Right renal pelvis (tissue), 4 donors: ENCODE measurements at places on chromosomes 16 and 17. TPM values are rescaled to one million over a fixed set of nuclear protein-coding genes. Genes with fewer than 3 reads are reported as not detected.
A peak's percentile ranks its signal among the peaks of the same experiment; 100 is the strongest.

The CACNG3 gene
- not detected for polyA plus RNA-seq

- no peak for DNase-seq
Observed at GRCh38 chr17:57868007-57868909, 18.4 kb upstream of the MRPS23 start.

DNA sequence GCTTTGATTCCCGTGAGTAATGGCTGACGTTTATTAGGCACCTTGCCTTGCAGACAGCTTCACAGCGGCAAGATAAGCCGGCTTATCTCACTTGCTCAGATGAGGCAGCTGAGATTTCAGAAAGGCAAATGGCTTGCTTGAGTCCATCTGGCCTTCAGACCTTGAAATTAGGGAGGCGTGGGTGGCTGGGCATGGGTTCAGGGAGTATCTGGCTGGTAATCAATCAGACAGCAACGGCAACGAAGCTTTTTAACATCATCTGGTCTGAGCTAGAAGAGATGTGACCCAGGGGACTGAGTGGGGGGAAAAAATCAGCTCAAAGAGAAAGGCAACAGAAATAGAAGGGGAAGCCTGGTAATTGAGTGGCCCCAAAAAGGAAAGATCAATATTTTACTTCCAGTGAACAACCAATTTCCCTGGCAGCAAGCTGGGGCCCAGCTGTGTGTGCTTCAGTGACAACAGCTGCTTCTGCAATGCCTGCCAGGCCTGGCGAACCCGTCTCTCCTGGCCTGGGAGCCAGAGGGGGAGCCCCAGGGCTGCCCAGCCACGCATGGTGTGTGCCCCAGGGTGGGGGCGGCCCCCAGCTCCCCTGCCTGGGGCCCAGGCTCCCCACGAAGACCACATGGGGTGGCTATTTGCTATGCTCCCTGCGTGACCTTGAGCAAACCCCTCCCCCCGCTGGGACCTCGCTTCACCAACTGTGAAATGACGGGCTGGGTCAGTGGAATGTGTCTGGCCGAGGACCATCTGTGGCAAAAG is 34.0 kb downstream of the RAB11FIP4 start:
- no peak for DNase-seq

The KREMEN2 gene
- polyA plus RNA-seq = 1.3 TPM

- no peak for DNase-seq
Observed at GRCh38 chr16:84950906-84951305, 60.4 kb downstream of the ZDHHC7 start.

GRCh38 chr16:17831330-17831729 is 360.6 kb upstream of the XYLT1 start:
- DNase-seq = no peak

- no peak for DNase-seq
Observed at GRCh38 chr16:57646388-57647039, 18.1 kb downstream of the ADGRG1 start.

DNA sequence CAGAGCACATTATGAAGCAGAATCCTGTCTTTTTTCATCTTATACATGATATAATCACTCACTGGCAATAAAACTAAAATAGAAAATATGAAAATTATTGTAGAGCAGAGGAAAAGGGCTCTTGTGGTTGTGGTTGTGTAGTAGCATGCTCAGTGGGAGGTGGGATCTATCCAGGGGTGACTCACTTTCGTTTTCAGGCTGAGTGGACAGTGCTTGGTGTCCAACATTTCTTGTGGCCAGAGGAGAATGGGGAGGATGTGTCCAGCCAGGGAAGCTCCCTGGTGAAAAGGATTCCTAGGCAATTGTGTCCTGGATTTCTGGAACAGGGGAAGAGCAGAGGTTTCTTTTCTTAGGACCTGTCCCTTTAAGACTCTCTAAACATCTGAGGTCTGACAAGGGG is 31.9 kb upstream of the CPHXL start:
- DNase-seq = no peak

GRCh38 chr16:3819746-3820724 is 60.5 kb downstream of the CREBBP start:
- DNase-seq = peak; percentile 41

GRCh38 chr16:12781777-12782176 is 21.9 kb downstream of the CPPED1 start:
- DNase-seq = no peak

The PYY gene
- polyA plus RNA-seq = 0.39 TPM

DNA sequence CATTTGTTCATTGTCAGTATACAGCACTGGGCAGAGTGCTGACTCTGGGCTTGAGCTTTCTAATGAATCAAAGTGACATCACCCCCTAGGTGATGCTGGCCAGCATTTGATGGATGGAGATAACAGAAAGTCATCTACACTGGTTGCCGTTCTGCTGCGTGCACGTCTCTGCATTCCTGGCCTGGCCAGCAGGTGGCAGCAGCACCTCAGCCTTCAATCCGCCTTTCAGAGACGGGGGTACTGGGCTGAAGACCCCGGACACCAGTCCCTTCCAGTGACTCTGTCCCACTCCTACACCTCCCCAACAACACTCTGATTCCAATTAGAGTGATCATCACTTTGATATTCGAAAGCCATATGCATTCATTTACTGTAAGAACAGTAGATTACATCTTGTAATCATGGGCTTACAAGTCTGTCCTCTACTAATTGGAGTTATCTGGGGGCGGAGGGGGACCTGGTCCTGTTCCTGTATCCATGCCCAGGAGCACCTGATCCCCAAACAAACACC is 6.0 kb downstream of the CPSF4L start:
- no peak for DNase-seq

- no peak for DNase-seq
Observed at GRCh38 chr17:72618001-72618509, 474.4 kb downstream of the SLC39A11 start.

The KIF2B gene
- not detected for polyA plus RNA-seq

The OTOA gene
- polyA plus RNA-seq = not detected

The MPV17L gene
- polyA plus RNA-seq = 8.7 TPM

The KCNJ18 gene
- not detected for polyA plus RNA-seq

DNA sequence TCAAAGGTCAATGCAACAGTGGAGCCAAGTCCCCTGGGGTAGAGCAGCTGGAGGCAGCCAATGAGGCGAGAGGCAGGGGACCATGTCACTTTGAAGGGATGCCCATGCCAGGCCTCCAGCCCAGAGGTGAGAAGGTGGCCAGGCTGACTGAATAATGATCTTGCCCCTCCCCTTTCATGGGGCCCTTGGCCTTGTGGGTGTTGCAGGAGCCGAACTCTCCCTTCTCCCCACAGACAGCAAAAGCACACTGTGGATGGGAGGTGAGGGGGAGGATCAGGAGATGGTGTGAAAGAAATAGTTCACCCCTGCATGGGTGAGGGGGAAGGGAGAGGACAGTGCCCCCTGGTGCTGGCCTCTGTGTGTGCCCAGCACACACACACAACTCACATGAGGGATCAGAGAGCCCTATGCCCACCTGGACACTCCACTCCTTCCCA is 15.8 kb upstream of the TBX21 start:
- no peak for DNase-seq

DNA sequence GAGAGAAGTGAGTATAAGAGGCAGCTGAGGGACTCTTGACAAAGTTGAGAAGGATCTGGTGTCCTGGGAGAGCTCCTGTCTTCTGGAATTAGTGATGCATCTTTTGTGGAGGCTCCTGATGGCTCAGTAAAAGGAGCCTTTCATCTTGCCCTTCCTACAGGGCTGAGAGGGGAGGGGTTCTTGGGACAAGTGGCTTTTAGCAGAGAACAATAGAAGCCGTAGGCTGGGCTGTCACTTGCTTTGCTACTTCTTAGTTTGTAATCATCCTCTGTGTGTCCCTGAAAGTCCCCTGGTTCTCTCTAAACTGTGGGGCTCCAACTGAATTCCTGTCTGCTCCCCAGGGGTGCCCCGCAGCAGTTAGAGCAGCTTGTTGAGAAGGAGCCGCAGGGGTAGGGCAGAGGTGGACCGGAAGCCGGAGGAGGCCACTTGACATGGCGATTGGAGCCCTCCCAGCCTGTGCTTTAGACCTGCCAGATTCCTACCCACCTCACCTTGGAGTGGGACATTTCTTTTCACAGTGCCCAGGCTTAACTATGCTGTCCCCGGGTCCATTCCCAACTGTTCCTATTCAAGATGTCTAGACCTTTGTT is 85.1 kb downstream of the PRKCA start:
- no peak for DNase-seq

DNA sequence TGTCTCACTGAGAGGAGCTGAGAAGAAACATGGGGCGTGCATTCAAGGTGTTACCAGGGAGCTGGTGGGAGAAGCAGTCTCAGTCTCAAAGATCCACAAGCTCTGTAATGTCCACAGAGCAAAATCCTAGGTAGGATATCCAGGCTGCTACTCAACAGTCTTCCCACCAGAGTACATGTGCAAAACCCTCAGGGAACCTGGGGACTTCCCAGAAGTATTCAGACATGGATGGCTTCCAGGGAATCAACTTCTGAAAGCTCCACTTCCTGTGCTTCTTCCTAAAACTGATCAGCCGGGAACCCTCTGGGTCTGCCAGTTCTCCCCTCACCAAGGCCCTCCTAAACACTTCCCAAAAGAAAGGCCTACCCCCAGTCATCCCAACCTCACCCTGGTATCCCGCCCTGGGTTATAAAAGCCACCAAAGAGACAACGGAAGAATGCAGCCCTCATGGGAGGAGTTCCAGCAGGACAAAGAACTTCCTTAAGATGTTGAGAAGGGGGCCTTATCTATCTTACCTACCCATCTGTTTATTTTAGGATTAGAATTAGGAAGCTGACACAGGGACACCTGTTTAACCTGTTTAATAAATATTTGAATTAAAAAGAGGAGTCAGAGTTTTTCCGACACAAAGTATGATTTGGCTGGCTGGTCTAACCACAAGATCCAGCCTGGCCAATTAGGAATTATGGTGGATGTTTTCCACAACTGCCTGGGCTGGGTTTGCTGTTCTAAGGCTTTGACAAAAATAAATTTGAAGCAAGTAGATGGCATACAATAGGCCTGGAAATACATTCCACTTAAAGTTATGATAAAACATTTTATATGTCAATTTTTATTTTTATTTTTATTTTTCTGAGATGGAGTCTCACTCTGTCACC is 37.0 kb downstream of the CUEDC1 start:
- DNase-seq = no peak

DNA sequence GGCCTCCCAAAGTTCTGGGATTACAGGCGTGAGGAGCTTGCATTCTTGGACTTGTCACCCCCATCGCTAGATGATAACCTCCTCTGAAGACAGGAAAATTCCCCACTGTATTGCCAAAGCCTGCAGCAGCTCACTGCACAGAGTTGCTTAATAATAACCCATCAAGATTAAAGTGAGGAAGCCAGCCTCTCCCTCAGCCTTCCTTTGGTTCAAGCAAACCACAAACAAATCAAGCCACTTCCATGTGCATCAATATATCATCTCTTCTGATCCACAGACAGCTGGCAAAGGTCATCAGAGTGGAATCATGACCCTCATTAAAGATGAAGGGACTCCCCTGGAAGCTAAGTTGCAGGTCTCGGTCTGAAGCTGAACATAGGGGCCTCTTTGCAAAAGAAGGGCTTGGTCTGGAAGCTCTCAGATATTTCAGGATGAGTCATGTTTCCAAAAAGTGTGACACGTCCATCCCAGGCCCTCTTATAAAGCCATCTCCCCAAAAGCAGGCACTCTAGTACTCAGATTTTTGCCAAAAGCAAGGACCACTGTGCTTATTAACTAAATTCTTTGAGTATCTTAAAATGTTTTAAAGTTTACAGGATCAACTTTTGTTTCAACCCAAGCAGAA is 4.8 kb downstream of the EMP2 start:
- DNase-seq = no peak

DNA sequence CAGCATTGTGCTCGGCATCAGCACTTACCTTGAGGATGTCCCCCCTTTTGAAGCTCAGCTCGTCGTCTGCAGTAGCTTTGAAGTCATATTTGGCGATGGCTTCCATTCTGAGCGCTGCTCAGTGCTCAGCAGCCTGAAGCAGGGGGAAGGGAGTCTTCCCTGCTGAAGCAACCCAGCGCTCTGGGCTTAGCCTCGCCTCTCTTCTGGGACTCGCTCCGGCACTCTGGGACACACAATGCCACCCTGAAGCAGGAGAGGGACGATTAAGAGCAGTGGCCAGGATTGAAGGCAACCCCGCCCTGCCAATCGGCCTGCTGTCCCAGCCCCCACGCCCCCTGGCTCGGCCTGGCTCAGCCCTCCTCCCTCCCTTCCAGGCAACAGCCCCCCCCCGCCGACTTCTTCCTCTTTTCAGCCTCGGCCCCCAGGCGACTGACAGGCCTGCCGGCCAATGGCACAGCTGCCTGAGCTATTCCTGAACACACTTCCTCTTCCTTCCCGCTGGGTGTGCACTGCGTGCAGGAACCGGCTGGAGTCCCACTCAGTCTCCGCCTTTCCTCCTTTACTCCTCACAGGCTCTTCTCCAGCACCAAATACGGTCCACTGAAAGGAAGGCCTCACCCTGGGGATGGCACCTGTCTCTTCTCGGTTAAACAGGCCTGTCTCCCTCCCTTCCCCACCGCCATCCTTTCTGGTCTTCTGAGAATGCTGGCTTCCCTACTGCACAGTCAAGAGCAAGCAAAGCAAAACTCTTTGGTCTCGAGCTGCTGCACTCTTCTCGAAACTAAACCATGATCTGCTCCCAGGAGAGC is 11.8 kb downstream of the GRB2 start:
- DNase-seq = peak; percentile 98

GRCh38 chr17:48626245-48627117 is at the start of gene HOXB9:
Gene HOXB9, minus strand, starts transcription at chr17:48626358. Its CDS starts 89 bp downstream, at chr17:48626269.
- DNase-seq = no peak

DNA sequence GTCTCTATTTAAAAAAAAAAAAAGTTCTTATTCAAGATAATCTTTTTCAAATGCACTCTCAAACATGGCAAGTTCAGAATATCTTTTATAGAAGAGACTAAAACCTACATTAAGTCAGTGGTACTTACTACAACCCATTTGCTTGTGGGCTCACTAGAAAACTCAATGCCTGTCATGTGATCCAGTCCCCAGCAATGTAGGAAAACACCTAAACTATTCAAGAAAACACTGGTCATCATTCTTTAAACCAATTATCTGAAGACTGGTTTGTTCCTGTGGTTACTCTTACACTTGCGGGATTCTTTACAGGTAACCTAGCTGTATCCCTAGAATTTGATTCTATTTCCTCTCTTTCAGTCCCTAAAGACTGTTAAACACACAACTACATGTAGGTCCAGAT is 19.6 kb downstream of the MED13 start:
- DNase-seq = no peak

- no peak for DNase-seq
Observed at GRCh38 chr17:7260651-7261378, 1.5 kb downstream of the CLDN7 start.

The SGCA gene
- 1.1 TPM for polyA plus RNA-seq

DNA sequence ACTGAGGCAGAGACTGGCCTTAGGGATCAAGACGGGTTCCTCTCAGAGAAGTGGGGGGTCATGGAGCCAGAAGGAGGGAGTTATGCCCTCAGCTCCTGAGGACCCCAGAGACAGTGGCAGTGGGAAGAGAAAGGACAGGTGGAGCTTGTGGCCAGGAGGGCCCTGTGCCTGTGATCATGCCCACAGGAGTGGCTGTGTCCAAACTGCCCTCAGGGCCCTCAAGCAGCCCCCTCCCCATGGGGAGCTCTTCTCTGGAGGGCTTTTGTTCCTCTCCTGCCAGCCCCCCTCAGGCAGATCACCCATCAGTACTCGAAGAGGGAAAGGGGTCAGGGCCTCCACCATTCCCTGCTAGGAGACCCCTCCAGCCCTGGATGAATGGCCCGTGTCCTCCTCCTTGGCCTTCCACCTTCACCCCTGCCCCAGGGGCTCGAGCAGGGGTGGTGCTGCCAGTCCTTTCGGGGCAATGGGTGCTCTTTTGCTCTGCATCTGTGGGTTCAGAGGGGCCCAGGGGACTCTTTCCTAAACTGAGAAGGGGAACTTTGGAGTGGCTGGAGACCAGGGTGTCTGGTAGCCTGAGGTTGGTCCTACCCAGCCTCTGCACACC is 52.7 kb downstream of the BEAN1 start:
- DNase-seq = no peak
